ENCODE measurements at places on chromosomes 5 and 9.

DNA sequence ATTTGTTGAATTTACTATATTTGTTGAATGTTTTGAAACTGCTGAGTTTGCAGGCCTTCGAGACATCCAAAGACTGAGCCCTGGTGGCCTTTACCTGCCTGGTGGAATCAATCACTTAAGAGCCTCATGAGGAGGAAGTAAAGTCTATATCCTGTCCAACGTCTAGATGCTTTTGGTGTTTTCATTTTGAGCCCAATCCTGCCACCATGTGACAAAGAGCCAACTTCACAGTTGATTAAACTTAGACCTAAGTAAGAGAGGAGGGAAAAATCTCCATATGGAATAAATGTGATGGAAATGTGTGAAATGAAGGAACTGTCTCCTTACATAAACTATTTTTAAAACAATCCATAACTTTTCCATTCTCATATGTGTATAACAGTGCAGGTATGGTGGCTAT, 220.1 kb downstream of the PRR16 start:
- DNase-seq = no peak

GRCh38 chr5:174082286-174082685, 36.8 kb downstream of the NSG2 start:
- DNase-seq = no peak

GRCh38 chr5:181160152-181160754, 12.9 kb downstream of the OR2V2 start:
- DNase-seq = peak; percentile 71

DNA sequence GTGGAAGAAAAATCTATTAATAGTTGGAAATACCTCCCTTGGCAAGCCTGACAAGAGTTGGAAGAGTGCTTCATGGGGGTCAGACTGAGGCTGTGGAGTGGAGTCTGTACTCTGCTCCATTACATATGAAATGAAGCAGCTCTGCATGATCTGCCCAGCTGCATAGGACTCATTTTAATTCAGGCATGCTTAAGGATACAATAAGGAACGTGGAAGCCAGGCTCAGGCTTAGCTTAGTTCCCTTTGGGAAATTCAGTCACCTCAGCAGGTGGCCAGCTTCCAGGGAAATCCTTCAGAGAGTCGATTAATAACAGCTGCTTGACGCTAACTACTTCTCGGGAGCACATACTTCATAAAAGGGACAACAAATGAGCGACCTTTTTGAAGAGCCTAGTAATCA, 1672.9 kb upstream of the WWC1 start:
- DNase-seq = no peak

Measured in stimulated activated CD4-positive, alpha-beta T cell treated with anti-CD3 and anti-CD28 coated beads, Interleukin-15, amount 100 ng/mL, for 1 hour (primary cell).